ENCODE measurements at places on chromosomes 5 and 9. TPM values are rescaled to one million over a fixed set of nuclear protein-coding genes. Genes with fewer than 3 reads are reported as not detected.

DNA sequence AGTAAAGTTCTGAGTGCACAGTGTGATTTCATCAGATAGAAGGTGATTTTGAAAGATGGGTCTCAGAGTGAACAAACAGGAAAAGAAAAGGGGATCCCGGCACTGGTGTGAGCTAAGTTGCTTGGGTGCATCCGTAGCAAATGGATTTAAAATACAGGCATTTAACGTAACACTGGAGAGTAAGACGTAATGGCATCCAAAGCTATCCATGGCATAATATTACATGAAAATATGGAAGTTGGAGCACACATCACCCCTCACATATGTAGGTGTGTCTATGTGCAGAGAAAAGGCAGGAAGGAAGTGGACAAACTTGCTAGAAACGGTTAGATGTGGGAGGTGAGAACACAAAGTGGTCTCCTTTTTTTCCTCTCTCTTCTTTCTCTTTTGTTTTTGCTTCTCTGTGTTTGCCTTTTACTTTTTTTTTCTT lies 38.2 kb upstream of the SEMA4D start:
- no peak overlapping the region for H3K27ac ChIP-seq
- no peaks in the 10 kb centered on the region for H3K36me3 ChIP-seq
- no peaks in the 10 kb centered on the region for H3K4me1 ChIP-seq
- DNase-seq, result no peak

DNA sequence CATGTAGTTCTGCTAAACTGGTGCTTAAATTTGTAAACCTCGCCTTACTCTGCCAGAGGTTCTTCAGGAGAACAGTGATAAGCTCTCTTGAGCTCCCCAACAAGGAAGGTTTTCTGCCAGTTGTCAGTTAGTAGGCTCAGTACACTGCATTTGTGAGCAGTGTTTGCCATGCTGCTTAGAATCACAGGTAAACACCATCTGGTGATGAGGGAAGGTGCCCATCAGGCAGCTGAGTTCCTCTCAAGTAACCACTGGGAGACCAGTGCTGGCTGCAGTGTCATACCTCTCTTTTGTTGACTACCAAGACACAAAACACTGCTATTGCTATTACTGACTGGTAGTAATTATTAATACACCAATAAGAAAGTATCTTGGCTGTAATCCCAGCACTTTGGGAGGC lies 186.2 kb upstream of the OTULINL start:
- H3K36me3 ChIP-seq, result no peaks in the 10 kb centered on the region
- H3K4me1 ChIP-seq, result peaks cover 6% of the 10 kb centered on the region
- no peak for DNase-seq
- H3K4me3 ChIP-seq, result no peak overlapping the region

- H3K4me1 ChIP-seq, result no peaks in the 10 kb centered on the region
- DNase-seq, result no peak
- H3K27me3 ChIP-seq, result peaks cover 31% of the 10 kb centered on the region
- H3K4me3 ChIP-seq, result no peak overlapping the region
- no peaks in the 10 kb centered on the region for H3K36me3 ChIP-seq
Observed at GRCh38 chr5:174798551-174798951, 74.2 kb downstream of the MSX2 start.

GRCh38 chr5:39115644-39116343 lies 41.6 kb upstream of the RICTOR start:
- H3K4me1 ChIP-seq, result no peaks in the 10 kb centered on the region
- H3K4me3 ChIP-seq, result no peak overlapping the region
- no peaks in the 10 kb centered on the region for H3K27me3 ChIP-seq

- H3K4me1 ChIP-seq, result no peaks in the 10 kb centered on the region
- no peak overlapping the region for H3K4me3 ChIP-seq
- no peak overlapping the region for H3K27ac ChIP-seq
- peaks cover 3% of the 10 kb centered on the region for H3K27me3 ChIP-seq
- no peaks in the 10 kb centered on the region for H3K36me3 ChIP-seq
Observed at GRCh38 chr9:123368023-123368422, 12.0 kb downstream of the CRB2 start.

DNA sequence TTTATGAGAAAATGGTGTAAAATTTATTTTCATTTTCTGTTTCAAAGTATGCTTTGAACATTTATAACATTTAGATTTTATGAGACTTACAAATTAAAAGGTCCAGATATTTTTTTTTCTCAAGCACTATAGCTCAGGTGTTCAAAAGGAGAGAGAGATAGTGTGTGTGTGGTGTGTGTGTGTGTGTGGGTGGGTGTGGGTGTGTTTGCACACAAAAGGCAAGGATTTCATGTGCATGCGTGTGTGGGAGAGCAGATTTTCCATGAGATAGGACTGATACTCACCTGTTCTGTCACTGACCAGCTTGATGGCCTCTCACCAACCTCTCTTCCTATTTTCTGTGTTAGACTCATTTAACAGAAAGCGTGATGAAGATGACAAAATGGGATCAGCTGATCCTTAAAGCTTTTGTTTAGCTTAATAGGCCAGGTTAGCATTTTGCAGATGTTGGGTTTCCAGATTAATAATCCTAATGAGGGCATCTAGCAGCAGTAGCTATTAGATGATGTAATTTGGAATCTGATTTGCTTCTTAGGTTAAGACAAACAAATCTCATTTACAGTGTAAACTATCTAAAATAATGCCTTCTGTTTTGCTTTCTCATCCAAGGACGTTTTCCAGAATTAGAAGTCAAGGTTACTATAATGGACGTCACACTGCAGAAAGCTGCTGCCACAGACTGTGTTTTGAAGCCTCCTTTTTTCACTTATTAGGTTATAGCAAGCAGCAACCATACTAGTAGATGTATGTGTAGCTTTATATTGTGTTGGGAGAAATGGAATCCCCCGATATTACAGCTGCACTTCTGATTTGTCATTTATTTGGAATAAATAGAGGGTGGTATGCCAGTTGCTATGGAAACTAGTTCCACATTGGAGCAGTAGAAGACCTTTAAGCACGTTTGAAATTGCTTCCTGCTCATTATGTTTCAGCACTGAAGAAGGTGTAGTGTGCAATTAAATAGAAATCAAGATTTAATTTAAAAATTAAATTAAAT lies 355.6 kb downstream of the TAF11L14 start:
- no peak overlapping the region for H3K4me3 ChIP-seq
- H3K36me3 ChIP-seq, result no peaks in the 10 kb centered on the region
- DNase-seq, result no peak
- H3K4me1 ChIP-seq, result no peaks in the 10 kb centered on the region
- no peak overlapping the region for H3K27ac ChIP-seq
- no peaks in the 10 kb centered on the region for H3K27me3 ChIP-seq

The LHX3 gene
- total RNA-seq, result not detected

DNA sequence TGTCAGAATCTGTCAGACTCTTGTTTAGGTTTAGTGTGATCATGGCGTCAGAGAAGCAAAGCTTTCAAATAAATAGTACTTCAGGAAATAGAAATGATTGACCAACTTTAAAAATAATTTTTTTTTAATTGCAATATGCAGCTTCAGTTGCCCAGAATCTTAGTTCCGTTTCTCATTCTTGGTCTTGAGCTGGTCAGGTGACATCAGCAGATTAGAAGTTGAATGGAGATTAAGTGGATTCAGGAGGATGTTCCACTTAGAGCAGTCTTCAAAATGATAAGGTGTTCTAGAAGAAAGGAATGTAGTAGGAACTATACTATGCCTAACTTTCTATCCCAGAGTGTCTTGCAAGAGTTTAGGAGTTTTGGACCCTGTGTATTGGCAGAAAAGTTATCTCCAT lies 30.6 kb downstream of the OTULIN start:
- no peak overlapping the region for H3K4me3 ChIP-seq
- H3K27ac ChIP-seq, result no peak overlapping the region
- H3K27me3 ChIP-seq, result no peaks in the 10 kb centered on the region
- no peak for DNase-seq

- DNase-seq, result no peak
- H3K27me3 ChIP-seq, result peaks cover 35% of the 10 kb centered on the region
- no peaks in the 10 kb centered on the region for H3K36me3 ChIP-seq
- H3K27ac ChIP-seq, result peak overlapping the region; percentile 64
- peak overlapping the region; percentile 71 for H3K4me3 ChIP-seq
Observed at GRCh38 chr5:83470526-83471404, 779 bp upstream of the VCAN start.

- no peak overlapping the region for H3K27ac ChIP-seq
- H3K36me3 ChIP-seq, result no peaks in the 10 kb centered on the region
- H3K27me3 ChIP-seq, result no peaks in the 10 kb centered on the region
- H3K4me3 ChIP-seq, result no peak overlapping the region
- no peak for DNase-seq
Observed at GRCh38 chr5:167057665-167058064, 1233.8 kb upstream of the WWC1 start.

DNA sequence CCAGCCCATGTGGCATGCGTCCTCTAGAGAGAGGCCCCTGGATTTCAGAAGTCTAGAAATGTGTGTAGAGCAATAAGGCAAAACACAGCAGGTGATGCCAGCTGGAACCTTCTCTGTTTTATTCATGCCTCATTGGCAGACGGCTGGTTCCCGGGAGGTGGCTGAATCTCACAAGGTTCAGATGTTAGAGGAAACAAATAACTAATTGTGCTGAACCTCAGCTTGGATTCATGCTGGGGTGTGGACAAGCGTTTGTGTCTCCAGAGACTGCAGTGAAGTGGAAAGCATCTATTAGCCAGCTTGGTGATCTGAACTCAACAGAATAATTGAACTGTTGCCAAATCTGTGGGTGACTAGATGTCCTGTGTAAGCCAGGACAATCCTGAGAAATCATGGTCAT lies 131.1 kb upstream of the NR4A3 start:
- no peak for DNase-seq
- H3K27ac ChIP-seq, result no peak overlapping the region
- H3K4me1 ChIP-seq, result no peaks in the 10 kb centered on the region
- no peak overlapping the region for H3K4me3 ChIP-seq
- no peaks in the 10 kb centered on the region for H3K27me3 ChIP-seq

DNA sequence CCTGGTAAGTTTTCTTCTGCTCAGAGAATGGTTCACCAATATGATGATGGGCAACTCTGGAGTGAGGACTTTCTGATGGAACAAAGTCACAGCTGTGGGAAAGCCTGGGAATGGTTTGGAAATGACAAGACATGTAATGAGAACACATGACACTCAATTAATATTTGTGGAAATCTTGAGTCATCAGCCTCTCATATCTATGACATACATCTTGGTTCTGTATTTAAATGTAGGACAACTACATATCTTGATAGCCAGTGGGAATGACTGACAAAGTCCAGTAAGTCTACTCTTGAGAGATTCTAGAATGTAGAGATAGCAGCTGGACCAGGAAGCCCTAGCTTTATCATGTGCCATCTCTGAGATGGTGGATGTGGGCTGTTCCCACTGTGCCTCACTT lies 85.5 kb downstream of the PALM2AKAP2 start:
- no peak overlapping the region for H3K4me3 ChIP-seq
- no peaks in the 10 kb centered on the region for H3K4me1 ChIP-seq
- no peak overlapping the region for H3K27ac ChIP-seq
- H3K36me3 ChIP-seq, result no peaks in the 10 kb centered on the region

The ZNF483 gene
- total RNA-seq, result 5.9 TPM

DNA sequence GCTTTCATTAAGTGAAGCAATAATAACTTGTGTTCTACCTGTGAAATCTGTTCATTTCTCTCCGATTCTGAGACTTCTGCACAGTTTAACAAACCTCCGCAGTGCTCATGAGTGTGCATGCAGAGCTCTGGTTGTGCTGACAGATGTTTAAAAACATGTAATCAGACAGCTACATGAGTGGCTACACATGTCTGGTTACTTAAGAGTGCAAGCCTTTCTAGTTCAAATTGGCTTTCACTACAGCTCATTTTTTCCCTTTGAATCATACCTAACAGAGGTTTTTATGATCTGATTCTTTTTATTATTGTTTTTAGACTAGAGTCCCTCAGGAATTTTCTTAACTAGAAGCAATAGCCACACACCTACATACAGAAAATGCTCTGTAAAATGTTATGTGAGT lies 310.2 kb downstream of the ARRDC3 start:
- H3K27me3 ChIP-seq, result no peaks in the 10 kb centered on the region
- no peak overlapping the region for H3K4me3 ChIP-seq
- no peak for DNase-seq
- no peaks in the 10 kb centered on the region for H3K4me1 ChIP-seq
- H3K27ac ChIP-seq, result no peak overlapping the region

GRCh38 chr5:107134931-107135330 lies 535.8 kb downstream of the EFNA5 start:
- H3K27ac ChIP-seq, result no peak overlapping the region
- DNase-seq, result no peak
- H3K36me3 ChIP-seq, result no peaks in the 10 kb centered on the region
- no peaks in the 10 kb centered on the region for H3K27me3 ChIP-seq

The HTR4 gene
- 0.66 TPM for total RNA-seq

- no peak overlapping the region for H3K4me3 ChIP-seq
- H3K27ac ChIP-seq, result no peak overlapping the region
- no peak for DNase-seq
Observed at GRCh38 chr5:82865625-82866024, 211.6 kb downstream of the TMEM167A start.

- no peaks in the 10 kb centered on the region for H3K27me3 ChIP-seq
- no peak overlapping the region for H3K27ac ChIP-seq
- H3K36me3 ChIP-seq, result no peaks in the 10 kb centered on the region
- H3K4me3 ChIP-seq, result no peak overlapping the region
- no peak for DNase-seq
Observed at GRCh38 chr9:105024529-105024928, 96.6 kb upstream of the ABCA1 start.

DNA sequence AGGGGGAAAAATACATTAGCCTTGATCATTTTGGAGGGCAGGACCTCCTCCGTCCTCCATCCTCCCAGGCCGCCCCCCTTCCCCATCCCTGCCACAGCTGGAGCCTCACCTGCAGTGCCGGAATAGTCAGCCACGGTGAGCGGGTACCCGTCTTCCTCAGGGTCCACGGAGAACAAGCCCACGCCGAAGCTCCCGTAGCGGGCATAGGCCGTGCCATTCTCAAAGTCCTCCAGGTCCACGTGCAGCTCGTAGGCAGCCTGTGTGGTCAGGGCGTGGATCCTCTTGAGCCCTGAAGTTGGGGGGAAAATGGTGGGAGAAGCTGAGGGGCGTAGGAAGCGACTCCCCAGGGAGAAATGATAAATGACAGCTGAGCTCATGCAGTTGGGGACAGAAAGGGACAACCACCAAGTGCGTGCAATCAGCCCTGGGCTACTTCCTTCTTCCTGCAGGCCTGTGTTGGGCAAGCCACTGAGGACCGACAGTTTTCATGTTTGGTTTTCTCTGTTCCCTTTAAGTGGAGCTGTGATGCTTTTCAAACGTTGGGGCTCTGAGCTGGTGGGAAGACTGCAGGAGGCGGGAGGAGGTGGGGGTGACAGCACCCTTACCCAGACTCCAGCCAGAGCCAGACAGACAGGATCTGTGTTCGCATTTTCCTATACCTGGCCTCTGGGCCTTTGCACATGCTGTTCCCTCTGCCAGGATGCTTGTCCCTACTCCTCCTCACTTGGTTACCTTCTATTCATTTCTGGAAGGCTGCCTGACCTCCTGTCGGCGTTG lies 8.7 kb upstream of the QRFP start:
- H3K4me1 ChIP-seq, result no peaks in the 10 kb centered on the region
- H3K27me3 ChIP-seq, result peaks cover 3% of the 10 kb centered on the region
- no peak for DNase-seq
- no peak overlapping the region for H3K4me3 ChIP-seq
